Activated gamma-delta T cell treated with anti-CD3 and anti-CD28 coated beads, Interleukin-2, amount 50 U/mL, for 16 hours (primary cell): ENCODE measurements at places on chromosomes 16 and 17.

- DNase-seq, result no peak
These were observed 24.3 kb downstream of the TK2 start for GRCh38 chr16:66525396-66526180.

- DNase-seq, result no peak
These were observed 114.5 kb downstream of the CLEC16A start for GRCh38 chr16:11058832-11059231.

GRCh38 chr16:77298418-77299360 is 99.5 kb downstream of the SYCE1L start:
- no peak for DNase-seq

GRCh38 chr16:57743458-57743857 is 7.9 kb downstream of the KATNB1 start:
- no peak for DNase-seq

- no peak for DNase-seq
These were observed 7.9 kb downstream of the MSLN start for GRCh38 chr16:768428-768827.
